Kidney tubule cell (primary cell): ENCODE measurements at places on chromosomes 1 and 21.

GRCh38 chr1:230237009-230237370 is 170.0 kb downstream of the GALNT2 start:
- DNase-seq = no peak

DNA sequence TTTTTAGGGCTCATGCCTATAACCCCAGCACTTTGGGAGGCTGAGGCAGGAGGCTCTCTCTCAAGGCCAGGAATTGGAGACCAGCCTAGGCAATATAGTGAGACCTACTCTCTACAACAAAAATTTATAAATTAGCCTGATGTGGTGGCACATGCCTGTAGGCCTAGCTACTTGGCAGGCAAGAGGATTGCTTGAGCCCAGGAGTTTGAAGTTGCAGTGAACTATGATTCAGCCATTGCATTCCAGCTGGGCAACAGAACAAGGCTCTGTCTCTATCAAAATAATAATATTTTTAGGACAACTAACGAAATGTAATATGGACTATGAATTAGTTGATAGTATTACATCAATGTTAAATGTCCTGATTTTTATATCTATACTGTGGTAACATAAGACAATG is 68.8 kb upstream of the ARID1A start:
- DNase-seq = peak; percentile 25

DNA sequence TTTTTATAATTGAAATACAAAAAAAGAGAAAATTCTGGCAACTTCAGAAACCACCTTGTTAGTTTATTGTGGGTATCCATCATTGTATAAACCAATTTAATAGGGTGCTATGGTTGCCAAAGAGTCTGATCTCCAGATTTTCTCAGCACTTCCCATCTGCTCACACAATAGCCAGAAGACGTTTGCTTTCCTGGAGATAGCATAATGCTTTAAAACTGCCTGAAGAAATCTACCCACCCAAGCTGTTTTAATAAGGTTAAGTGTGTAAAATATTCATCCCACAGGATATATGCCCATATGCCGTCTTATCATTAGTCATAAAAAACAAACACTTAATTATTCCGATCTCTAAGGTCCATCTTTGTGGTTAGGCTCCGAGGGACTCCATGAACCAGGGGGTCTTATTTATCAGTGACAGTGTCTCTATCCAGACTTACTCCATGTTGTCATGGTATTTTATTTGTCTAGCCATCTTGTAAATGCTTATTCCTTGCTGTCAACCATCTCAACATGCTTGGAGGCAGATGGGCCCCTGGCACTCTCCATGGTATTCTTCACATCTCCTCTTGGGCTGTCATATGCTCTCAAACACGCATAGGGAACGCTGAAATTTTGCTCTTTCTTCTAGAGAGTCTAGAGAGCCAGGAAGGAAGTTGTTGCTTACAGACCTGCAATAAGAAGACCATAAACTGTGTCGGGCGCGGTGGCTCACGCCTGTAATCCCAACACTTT is 58.5 kb downstream of the MAP10 start:
- no peak for DNase-seq

DNA sequence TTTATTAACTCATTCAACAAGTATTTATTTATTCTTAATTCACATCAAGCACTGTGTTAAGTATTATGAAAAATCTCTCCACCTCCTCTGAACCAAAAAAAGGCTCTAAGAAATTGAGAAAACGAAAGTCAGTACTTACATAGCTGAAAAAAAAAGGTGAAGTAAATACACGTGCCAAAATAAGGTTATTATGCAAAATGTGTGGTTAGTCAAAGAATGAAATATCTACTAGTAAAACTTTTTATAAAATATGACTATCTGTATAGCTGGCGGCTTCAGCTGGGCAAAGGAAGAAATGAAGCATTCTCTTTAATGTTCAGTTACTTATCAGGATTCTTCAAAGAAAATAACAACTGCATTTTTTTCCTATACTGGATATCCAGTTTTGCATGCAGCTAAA is 35.5 kb upstream of the ASPM start:
- DNase-seq = no peak

- no peak for DNase-seq
Measured at GRCh38 chr1:163672976-163673758, 351.4 kb downstream of the NUF2 start.

GRCh38 chr1:16421201-16421600 is 16.0 kb downstream of the SPATA21 start:
- DNase-seq = no peak
